ENCODE measurements at places on chromosomes 16 and 17. TPM values are rescaled to one million over a fixed set of nuclear protein-coding genes. Genes with fewer than 3 reads are reported as not detected.

GRCh38 chr16:84540194-84540593, 35.7 kb upstream of the MEAK7 start:
- DNase-seq = no peak

GRCh38 chr16:18797746-18798145, 3.6 kb downstream of the ARL6IP1 start:
- DNase-seq = no peak

The ZG16 gene
- total RNA-seq = not detected

- no peak for DNase-seq
Observed at GRCh38 chr17:924711-925475, 54.7 kb downstream of the NXN start.

All from NCI-H460 (cell line).